ENCODE measurements at places on chromosomes 2 and 18.

DNA sequence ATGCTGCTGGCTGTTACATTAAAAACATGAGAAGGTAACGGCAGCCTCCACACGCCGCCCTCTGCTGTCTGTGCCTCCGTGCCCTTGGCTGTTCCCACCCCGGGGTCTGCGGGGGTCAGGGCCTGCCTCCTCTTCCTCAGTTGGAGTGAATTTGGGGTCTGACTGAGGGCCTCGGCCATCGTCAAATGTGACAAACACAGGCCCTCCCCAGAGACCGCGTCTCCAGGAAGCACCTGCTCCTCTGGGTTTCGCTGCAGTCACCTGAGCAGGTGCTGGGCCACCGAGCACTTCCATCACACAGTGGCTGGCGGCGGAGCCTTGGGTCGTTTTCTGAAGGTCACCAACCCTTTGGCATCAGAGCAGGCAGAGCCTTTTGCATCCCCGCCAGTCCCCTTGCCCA lies 70.9 kb downstream of the NFATC1 start:
- no peak for DNase-seq

- no peak for DNase-seq
These were observed 310.1 kb downstream of the MYCN start for GRCh38 chr2:16250466-16250865.

- DNase-seq, result no peak
These were observed 43.4 kb downstream of the DPP4 start for GRCh38 chr2:162030363-162031190.

DNA sequence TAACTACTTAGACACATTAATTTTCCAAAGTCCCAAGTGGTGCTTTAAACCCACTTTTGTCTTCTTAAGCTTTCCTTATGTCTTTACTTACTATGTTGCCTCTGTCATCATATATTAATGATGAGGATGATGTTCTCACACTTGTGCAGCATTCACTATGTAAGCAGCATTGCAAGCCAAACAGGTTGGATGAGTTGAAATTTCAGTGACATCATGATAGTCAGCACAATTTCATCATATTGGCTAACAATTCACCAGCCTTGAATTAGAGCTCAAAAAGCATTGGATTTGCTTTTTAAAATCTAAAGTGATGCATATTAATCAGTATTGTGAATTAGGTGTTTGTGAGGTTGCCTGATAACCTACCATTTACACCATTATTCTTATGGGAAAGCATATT lies 7.7 kb downstream of the APLF start:
- peak; percentile 33 for DNase-seq

DNA sequence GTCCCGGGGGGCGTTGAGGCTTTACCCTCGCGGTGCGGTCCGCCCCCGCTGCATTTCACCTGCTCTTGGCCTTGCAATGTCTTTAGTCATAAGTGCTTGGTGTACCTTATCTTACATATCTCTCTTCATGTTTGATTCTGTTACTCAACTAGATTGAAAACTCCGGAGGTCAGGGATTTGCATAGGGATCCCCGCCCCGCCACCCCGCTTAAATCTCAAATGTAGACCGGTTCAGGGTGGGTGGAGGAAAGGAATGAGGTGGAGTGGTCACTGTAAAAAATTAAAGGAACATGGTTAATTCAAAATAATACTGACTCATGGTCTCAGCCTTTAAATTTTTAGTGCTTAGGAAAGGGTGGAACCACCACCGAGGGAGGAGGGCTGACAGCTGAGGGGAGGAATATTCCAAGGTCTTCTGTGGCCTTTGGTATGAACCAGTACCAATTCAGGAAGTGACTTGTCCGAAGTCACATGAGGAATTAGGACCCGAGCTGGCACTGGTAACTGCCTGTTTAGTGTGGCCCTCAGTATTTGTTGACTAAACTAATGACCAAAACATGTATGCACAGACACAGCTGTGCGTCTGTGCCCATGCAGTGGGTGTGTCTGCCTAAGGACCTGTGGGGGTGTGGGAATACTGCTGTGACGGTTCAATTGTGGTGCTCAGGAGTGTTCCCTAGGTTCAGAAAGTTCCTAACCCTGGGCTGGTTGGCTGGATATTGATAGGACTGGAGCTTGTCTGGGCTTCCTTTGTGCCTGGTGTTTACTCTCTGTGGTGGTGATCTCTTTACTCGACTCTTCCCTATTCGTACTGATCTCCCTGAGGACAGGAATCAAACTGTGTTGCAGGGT lies 1.0 kb downstream of the PLEKHB2 start:
- peak; percentile 59 for DNase-seq

- no peak for DNase-seq
These were observed 276.5 kb downstream of the NBAS start for GRCh38 chr2:15284614-15285013.

GRCh38 chr2:77512507-77512906 lies 9.7 kb downstream of the LRRTM4 start:
- no peak for DNase-seq

Measured in mammary epithelial cell (primary cell).